ENCODE measurements at places on chromosomes 1 and 21.

GRCh38 chr1:113401728-113402127 lies 11.4 kb downstream of the MAGI3 start:
- DNase-seq = no peak

DNA sequence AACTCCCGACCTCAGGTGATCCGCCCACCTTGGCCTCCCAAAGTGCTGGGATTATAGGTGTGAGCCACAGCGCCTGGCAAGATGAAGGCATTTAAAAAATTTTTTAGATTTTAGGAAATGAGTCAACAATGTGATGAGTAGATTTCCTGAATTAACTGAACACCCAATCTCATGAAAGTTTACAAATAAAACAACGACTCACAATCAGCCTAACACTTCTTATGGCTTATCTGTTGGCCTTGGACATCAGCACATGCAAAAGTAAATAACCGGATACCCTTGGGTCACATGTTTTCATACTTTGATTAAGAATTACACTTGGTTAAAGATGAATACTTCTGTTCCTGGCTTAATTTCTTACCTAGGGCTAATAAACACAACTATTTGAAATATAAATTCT lies 3.0 kb downstream of the GNG12 start:
- DNase-seq = no peak

GRCh38 chr1:200139661-200140250 lies 112.2 kb downstream of the NR5A2 start:
- peak; percentile 57 for DNase-seq

DNA sequence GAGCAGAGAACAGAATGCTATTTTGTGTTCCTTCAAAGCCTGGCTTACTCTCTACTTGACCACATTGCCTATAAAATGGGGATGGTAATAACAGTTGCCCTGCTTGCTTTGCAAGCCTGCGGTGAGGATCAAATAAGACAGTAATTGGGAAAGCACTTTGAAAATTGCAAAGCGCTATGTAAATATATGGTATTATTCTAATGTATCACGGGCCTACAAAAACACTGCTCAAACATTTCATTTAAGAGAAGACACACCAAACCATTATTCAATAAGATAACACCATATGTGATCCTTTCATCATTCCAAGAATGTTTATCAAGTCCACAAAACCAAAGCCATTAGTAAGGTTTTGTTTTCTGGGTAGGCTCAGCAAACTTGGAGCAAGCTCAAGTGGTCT lies 208.4 kb downstream of the ROR1 start:
- no peak for DNase-seq
